CD4-positive, CD25-positive, alpha-beta regulatory T cell (primary cell): ENCODE measurements at places on chromosomes 13 and 19.

DNA sequence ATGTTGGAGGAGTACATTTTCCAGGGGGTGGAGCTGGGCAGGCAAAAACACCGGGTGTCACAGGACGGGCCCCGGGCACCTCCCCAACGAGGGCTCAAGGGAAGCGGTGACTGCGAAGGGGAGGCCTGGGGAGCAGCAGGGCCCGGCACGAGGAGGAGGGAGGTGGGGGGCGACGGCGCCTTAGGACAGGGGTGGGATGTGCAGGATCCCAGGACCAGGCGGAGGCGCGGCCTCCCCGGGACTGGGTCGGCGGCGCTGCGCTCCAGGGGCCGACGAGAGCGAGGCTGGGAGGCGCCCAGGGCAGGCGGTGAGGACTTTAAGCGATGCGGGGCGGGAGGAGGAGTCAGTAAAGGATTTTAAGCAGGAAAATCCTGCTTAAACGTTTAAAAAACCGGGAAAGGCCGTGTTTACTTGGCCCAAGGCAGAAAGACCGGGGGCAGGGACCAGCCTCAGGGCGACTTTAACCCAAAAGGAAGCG is 427 bp downstream of the ZNF160 start:
- DNase-seq = peak; percentile 25

DNA sequence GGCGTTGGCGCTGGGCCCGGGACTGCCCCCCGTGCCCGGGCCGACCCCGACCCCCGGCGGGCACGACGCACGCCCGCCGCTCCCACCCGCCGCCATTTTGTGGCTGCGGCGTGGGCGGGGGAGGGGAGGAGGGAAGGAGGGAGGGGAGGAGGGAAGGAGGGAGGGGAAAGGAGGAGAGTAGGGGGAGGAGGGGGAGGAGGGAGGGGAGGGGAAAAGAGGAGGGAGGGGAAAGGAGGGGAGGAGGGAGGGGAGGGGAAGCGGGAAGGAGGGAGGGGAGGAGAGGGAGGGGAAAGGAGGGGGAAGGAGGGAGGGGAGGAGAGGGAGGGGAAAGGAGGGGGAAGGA is at the start of gene BTBD2:
Gene BTBD2 (minus strand): TSS at position 107 of the 343 bp plus-strand sequence. CDS start 11 bp downstream, at position 96.
- DNase-seq = peak; percentile 77

- DNase-seq = no peak
Measured at GRCh38 chr13:89883893-89884448, 1463.5 kb upstream of the MIR17HG start.

DNA sequence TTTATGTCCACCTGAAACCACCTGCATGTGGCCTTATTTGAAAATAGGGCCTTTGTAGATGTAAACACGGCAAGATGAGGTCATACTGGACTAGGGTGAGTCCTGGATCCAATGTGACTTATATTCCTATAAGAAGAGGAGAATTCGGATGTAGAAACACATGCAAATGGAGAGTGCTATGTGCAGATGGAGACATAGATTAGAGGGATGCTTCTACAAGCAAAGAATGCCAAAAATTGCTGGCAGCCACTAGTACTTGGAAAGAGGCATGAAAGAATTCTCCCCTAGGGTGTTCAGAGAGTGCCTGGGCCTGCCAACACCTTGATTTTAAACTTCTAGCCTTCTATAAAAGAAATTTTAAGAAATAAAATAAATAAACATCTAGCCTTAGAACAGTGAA is 226.1 kb downstream of the RFC3 start:
- no peak for DNase-seq

GRCh38 chr13:79267560-79267959 is 138.5 kb downstream of the RBM26 start:
- no peak for DNase-seq

GRCh38 chr19:38333245-38333644 is 2.4 kb upstream of the CATSPERG start:
- DNase-seq = no peak

- DNase-seq = no peak
Measured at GRCh38 chr19:50242581-50242980, 39.2 kb downstream of the MYH14 start.

DNA sequence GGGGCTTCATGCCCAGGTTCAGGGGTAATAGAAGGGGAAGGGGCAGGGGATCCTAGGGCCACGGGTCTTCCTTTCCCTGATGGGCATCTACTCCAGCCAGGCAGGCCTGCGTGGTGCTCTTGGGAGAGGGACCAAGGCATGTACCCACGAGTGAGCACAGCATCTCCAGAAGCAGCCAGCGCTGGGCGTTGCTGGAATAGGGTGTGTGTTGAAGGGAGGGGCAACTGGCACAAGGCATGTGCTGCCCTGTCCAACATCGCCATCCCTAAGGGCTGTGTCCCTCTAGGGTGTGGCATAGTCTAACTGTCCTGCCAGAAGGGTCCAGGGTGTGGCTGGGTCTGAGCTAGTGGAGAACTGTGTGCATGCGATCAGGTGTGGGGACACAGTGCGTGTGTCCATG is 2.9 kb downstream of the NOTCH3 start:
- DNase-seq = no peak

GRCh38 chr19:54209058-54209810 is 8.6 kb downstream of the RPS9 start:
- DNase-seq = no peak

GRCh38 chr19:42095814-42096230 is 19.9 kb downstream of the ZNF574 start:
- no peak for DNase-seq

GRCh38 chr19:40466219-40466984 is 399 bp upstream of the SPTBN4 start:
- DNase-seq = no peak

- DNase-seq = no peak
Measured at GRCh38 chr19:40089462-40089861, 1.3 kb downstream of the ZNF780A start.

DNA sequence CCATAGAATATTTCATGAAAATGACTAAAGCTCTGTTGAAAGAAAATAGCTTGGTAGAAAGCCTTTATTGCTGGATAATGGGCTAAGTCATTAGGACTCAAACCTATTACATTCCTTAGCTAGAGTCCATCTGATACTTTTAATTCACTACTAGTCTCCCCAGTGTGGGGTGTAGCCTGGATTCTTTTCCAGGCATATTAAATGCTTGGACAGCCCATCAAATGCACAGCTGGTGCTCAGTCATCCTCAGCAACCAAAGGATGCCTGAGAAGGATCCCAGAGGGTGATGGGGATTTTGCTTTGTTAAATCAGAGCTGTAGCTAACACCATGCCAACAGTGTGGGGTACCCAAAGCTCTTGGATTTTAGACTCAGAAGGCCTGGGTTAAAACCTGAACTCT is 153.5 kb downstream of the DLEU7 start:
- no peak for DNase-seq

DNA sequence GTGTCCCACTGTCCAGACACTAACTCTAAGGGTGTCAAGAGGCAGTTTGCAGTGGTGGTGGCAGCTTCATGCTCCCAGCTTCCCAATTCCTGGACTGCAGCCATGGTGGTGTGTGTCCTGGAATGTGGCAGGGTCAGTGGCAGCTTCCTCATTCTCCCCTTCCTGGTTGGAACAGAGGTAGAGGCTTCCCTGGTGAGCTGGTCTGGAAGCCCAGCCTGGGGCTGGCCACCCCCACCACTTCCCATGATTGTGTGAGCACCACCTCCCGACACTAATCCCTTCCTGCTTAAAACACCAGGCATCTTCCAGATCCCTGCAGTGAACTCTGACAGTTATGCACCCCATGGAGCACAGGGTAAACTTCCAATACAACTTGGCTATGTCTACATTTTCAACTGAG is 134.9 kb downstream of the RAP2A start:
- DNase-seq = no peak

- no peak for DNase-seq
Measured at GRCh38 chr13:90116121-90116520, 1231.4 kb upstream of the MIR17HG start.

DNA sequence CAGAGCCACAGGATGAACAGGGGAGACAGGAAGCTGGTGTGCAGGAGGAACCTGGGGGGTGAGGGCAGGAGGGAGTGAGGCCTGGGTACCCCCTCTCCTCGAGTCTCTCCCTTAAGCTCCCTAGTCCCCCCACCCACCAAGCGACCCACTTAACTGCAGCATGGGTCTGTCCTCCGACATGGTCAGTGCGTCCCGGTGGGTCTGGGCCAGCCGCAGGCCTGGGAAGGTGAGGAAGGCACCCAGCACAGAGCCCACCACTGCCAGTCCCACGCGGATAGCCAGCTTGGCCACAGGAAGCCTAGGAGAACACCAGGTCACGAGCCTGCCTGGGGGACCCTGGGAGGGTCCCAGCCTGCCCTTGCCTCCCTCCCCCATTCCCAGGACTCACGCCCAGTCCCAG is 16.9 kb downstream of the TMEM161A start:
- no peak for DNase-seq

DNA sequence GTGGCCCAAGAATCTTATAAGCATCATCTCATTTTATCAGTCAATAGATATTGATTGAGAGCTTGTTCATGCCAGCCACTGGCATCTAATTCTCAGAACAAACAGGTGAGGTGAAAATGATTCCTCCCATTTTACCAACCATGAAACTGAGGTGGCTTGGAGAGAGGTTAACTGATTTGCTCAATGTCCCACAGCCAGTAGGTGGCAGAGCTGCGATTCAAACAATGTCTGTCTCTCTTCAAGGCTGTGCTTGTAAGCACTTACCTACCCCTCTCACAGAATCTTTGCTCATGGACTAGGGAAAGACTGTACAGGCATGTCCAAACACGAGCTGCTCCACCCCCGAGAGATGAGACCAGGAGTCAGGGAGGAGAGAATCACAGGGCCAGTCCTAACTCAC is 21.5 kb upstream of the GSX1 start:
- no peak for DNase-seq

DNA sequence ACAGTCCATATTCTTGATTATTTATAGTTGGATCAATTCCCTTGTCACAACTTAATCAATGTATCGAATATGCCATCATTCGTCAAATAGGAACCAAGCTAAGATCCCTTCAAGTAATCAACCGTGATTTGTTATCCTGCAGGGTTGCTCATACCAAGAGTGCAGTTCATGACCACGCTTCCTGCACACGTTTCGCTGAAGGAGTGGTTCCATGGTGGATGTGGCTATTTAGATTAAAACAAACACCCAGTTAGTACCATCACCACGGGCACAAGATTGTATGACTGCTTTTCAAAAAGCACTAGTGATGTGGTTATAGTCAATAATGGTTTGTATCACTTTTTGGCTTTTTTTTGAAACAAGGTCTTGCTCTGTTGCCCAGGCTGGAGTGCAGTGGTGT is 41.1 kb upstream of the CCNE1 start:
- DNase-seq = no peak

GRCh38 chr19:29677001-29677817 is 11.9 kb downstream of the PLEKHF1 start:
- no peak for DNase-seq

DNA sequence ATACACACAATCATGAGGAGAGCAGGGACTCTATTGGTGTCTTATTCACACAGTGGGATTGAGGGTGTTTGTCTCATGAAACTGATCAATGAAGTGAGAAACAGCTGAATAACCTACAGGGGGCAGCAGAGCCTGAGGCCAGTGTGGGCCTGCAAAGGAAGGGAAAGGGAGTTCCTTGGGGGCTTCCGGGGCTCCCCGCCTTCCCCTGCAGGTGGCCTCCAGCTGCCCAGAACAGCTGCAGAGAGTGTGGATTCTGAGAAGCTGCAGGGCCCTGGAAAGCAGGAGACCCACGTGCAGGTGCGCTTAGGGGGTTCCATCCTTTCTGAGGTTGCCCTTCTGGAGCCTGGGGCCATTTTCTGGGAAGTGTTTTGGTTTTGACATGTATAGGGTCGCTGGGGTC is 20.1 kb downstream of the ZNF763 start:
- DNase-seq = no peak

- no peak for DNase-seq
Measured at GRCh38 chr19:10289836-10290356, at the start of gene ICAM5. ICAM5 (plus strand) TSS chr19:10289952; CDS start chr19:10290044, 92 bp downstream.

DNA sequence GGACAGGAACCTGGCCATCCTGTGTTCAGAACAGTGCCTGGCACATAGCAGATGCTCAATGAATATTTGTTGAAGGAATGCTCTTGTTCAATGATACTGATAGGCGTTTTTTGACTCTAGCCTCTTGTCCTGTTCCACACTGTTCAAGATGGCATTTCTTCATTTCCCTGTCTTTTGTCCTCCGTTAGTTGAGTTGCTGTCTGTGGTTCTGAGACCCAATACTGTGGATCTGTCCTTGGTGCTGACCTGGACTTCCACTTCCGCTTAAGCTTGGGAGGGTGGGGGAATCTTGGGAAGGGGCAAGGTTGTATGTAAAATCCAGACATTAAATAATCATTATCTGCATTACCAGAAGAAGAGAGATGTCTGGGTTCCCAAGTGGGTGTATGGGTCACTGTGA is 8.3 kb upstream of the KCNN4 start:
- no peak for DNase-seq

DNA sequence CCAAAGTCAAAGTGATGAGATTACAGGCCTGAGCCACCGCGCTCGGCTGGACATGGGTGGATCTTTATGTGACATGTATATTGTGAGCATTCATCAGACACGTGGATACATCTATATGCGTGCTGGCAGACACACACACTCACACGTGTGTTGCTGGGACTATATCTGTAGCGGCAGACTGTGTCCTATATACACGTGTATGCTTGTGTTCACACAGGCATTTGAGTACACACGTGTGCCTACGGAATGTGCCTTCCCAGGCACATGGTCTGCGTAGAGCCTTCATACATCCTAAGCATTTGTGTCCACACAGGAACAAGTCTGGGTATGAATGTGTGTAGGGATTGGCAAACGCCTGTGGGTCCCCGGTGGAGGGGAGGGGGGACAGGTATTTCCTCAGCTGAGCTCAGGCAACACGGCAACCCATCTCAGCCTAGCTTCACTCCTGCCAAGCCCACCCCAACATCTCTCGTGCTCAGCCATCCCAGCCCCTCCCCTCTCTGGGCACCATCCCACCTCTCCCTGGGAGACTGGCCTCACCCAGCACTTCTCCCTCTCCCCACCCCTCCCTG is 2.6 kb downstream of the UNC13A start:
- DNase-seq = no peak

- no peak for DNase-seq
Measured at GRCh38 chr13:50672025-50672424, 171.5 kb downstream of the DLEU7 start.

DNA sequence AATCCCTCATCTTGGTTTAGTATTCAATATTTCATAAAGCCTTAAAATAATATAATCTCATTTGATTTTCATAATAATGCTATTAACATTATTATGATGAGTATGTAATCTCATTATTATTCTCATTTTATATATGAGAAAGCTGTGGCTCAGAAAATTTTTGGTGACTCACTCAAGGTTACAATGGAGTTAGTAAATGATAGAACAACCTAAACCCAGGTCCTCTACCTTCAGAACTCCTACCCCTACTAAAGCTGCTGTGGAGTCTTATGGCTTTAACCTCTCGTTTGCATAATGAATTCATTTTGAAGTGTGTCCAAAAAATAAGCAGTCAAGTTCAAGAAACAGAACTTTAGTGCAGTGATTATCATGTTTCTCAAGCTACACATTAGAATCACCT is 226.3 kb downstream of the TBC1D4 start:
- no peak for DNase-seq
